ENCODE measurements at places on chromosomes 1 and 21.
A peak's percentile ranks its signal among the peaks of the same experiment; 100 is the strongest.

DNA sequence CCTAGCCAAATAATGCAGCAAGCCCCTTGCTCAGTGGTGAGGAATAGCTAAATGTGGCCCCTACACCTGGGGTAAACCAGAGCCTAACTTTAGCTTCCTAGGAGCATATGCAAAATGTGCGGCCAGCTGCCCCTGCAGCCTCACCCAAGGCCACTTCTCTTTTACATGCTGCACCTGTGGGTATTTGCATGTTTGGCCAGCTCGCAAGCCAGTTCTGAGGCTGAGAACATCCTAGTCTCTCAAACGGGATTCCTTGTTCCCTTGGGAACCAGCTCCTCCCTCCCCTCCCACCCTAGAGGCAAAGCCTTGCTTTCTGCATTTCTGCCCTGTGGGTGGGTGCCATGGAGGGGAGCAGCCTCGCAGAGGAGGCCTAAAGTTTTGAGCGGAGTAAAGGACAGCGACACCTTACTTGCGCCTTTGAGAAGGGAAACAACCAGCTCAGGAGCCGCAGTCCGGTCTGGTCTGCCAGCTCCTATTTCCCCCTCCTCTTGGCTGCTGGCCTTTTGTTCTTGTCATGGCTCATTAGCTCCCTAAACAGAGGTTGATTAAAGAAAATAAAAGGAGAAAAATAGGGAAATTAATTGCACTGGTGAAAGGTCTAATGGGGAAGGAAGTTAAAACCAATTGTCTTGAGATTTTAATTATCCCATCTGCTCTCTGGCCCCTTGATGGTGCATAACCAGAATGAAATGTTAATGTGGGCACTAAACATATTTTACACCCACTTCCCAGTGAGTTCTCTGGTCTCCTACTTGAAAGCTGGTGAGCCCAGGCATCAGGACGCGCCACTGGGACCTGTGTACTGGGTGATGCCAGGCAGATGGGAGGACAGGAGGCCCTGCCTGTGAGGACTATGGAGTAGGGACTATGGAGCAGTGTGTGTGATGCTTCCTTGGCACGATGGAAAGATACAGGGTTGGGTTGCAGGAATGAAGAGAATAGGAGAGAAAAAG is 68.7 kb downstream of the TEX35 start:
- no peak for DNase-seq

DNA sequence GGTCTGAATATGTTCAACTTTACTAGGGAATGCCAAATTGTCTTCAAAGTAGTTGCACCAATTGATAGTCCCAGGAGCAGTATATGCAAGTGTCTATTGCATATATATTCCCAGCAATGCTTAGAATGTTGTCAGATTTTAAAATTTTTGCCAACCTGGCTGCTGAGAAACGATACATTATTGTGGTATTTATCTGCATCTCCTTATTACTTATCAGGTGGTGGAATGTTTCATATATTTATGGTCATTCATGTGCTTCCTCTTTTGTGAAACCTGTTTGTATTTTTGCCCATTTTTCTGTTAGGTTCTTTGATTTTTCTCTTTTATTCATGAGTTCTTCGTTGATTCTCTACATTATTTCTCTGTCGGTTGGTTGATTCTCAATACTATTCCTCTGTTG is 39.5 kb downstream of the COLGALT2 start:
- DNase-seq, result no peak

- no peak for DNase-seq
These were observed 34.7 kb downstream of the WASF2 start for GRCh38 chr1:27455139-27455811.

DNA sequence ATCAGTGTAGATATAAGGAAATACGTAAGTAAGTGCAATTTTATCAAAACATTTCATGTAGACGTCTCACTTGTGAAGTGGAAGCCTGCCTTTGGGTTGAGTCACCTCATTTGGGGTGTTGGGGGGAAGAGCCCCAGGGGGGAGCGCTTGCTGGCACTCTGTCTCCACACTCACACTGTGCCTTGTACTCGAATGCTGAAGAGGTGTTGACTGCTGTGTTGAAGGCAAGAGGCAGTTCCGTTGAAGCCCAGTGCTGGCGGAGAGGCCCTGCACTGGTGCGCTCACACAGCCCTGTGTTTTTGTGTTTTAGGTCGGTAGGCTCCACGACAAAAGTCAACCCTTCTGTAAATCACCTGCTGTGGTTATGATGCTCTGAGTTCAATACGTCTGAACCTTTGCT is 131.9 kb upstream of the COL6A1 start:
- no peak for DNase-seq

GRCh38 chr21:32281531-32281930 is 2.7 kb upstream of the MIS18A start:
- no peak for DNase-seq

DNA sequence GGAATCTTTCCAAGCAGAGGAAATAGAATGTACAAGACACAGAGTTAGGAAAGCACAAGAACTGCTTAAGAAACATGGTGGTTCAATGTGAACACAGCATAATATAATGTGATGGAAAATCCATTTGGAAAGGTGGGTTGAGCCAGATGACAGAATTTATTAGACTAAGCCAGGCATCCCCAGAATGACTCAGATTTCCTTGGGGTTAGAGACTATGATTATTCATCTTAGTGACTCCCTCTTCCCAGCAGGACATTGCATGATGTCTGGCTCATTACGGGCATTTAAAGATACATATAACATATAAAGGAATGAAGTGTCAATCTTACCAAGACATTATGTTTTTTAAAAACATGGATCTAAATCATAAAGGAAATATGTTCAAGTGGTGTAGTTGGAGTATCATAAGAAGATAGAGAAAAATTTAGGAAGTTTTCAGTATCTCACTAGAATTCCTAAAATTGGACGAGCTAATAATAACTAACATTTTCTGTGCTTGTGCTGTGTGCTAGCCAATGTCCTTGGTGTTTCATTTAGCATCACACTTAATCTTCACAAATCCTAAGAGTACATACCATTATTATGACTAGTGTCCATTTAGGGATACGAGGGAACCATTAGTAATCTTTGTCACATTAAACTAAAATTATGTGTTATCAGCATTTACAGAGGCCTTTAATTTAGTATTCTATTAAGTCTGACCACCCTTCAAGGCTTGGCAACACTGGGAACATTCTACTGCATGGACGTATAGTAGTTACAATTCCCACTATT is 41.0 kb upstream of the ST6GALNAC5 start:
- no peak for DNase-seq

DNA sequence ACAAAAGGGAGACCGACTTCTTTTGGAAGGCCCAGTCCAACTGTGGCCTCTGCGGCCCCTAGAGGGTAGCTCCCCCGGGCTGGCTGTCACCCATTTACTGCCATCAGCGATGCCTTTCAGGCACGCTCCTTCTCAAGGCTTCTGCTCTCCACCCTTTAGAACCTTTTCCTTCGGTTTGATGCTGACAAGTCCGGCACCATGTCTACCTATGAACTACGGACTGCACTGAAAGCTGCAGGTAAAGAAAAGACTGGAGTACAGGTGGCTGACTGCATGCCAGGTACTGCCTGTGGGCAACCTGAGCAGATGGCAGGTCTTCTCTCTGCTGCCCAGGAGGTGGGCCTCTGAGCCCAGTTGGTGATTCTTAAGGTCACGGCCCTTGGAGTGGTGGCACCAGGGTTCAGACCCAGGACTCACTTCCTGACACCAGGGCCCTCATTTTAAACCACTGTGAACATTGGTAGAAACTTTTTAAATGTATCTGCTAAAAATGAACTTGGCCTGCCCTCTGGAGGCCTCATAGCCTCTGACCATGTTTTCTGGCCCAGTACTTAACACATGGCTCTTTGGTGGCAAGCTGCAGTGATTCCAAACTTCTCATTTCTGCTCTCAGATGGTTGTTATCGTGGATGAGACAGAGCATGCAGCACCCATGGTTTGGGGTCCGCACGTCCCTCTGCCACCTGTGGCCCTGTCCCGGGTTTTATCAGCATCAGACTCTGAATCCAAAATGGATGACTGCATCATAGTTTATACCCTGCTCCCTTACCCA is 45.7 kb downstream of the CAPN9 start:
- DNase-seq, result no peak

- DNase-seq, result no peak
These were observed 191.7 kb upstream of the CAMK1G start for GRCh38 chr1:209391792-209392191.

DNA sequence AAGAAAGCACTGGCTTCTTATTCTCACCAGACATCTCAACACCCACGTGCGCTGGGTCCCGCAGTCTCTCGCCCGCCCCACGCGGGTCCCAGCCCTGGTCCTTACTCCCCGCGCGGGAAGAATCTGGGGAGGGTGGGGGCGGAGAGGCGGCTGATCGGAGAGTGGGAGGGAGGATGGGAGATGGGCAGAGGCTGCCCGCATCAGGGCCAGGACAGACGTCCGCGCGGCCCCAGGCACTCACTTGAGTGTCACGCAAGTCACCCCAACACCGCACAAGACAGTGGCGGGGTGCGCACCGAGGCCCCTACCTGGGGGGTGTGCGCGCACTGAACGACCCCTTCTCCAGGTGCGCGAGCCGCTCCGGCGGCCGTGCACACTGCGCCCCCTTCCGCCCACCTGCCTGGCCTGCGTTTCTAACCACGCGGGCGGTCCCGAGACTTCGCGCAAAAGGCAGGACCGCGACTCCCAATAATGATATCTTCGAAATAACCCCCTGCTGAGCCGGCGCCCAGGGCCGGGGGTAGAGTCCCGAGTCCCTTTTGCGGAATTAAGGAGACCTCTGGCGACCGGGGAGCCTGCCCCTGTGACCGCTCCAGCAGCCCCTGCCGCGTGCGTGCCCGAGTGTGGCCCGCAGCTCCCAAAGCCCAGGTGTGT is 6.0 kb upstream of the SIM2 start:
- DNase-seq, result no peak

GRCh38 chr1:207922554-207922953 is 11.6 kb upstream of the CD34 start:
- no peak for DNase-seq

DNA sequence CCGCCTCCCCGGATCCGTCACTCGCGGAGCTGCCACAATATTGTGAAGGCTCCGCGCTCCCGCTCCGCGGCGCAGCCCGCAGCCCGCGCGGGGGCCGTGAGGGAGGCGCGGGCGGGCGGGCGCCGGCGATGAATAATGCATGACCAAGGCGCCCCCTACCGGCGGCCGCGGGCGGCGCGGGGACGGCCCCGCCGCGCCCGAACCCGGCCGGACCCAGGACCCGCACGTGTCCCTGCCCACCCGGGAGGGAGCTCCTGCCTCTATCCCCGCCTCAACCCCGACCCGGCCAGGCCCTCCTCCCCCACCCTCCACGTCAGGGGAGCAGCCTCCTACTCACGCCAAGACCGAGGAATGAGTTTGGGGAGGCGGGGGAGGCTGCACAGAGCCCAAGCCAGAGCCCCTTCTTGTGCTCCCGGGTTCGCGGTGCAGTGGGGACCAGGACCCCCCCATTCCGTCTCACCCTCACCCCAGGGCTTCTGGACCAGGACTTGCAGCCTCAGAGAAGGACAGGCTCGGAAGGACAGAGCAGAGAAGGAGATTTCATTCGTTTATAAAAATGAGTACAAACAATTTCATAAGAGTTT is 70.8 kb upstream of the CASZ1 start:
- DNase-seq, result peak; percentile 84

DNA sequence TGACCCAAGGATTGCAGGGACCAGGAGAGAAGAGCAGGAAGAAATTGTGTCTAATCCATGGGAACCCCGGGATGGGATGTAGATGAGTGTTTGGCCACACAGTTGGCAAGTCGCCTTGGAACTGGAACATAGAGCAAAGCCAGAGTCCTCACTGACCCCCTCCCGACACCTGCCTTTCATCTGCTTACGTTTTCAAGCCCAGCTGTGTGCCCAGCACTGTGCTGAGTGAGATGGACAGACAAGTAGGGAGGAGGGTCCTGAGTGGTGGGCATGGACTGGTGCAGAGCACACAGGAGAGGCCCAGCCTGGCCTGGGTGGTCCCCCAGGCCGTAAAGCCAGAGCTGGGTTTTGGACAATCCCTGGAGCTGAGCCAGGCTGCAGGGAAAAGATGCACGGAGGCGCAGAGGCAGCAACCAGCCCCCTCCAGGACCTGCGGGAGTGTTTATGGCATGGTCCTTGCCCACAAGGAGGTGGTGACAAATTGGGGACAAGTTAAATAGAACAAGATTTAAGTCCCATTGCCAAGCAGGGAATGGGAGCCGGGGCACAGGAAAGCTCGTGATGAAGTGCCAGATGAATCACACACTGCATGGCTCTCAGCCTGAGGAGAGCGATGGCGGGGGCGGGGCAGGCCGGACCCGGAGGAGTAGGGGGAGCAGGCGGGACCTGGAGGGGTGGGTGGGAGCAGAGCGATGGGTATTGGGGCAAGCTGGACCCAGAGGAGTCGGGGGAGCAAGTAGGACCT is 157.8 kb upstream of the VAMP3 start:
- DNase-seq, result no peak

GRCh38 chr1:165698761-165699052 is 345 bp upstream of the ALDH9A1 start:
- DNase-seq, result no peak

DNA sequence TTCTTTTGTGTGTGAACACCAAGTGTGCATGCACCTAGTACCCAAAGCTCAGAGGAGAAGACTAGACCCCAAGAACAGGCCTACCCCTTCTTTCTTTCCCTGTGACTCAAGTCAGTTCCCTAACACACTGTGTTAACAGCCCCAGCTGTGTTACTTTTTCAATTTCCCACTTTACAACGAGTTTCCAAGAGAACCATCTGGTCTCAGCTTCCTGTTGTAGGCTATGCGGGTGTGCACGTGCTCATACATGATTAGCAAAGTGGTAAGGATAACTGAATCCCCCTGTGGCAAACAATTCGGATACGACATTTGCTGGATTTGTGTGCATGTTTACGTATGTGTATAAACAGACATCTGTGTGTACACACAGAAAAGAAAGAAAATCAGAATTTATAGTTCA is 17.9 kb downstream of the IFNAR2 start:
- DNase-seq, result no peak

DNA sequence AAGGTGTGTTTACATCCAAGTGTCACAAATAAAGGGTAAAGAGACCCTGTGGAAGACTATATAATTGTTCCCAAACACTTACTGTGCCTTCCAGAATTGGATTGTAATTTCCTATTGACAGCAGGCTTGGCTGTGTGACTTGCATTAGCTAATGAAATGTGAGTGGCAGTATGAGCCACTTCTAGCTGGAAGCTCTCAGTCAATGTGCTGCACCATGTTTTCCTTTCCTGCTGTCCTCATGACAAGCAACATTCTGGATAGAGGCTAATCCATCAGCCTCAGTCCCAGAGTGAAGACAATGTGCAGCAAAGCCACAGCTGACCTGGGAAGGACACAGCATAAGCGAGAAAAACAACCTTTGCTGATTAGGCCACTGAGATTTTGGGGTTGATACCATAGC is 5.9 kb upstream of the FOXJ3 start:
- DNase-seq, result peak; percentile 78

GRCh38 chr1:79042117-79042516 is 35.6 kb upstream of the ADGRL4 start:
- no peak for DNase-seq

GRCh38 chr1:46686255-46686654 is 14.6 kb downstream of the TEX38 start:
- DNase-seq, result no peak

- no peak for DNase-seq
These were observed 62.5 kb downstream of the IL23R start for GRCh38 chr1:67228791-67229190.

GRCh38 chr1:179448437-179449149 is 82.8 kb downstream of the AXDND1 start:
- no peak for DNase-seq

GRCh38 chr1:27087371-27088220 is 67.3 kb downstream of the SLC9A1 start:
- DNase-seq, result no peak

GRCh38 chr1:203121186-203122015 is 6.1 kb upstream of the ADORA1 start:
- no peak for DNase-seq

GRCh38 chr1:15184436-15185241 is 31.1 kb downstream of the TMEM51 start:
- DNase-seq, result no peak

GRCh38 chr21:21845901-21846300 is 847.7 kb downstream of the NCAM2 start:
- no peak for DNase-seq

Measured in NCI-H1417 (cell line).